ENCODE measurements at places on chromosomes 6 and 20.

DNA sequence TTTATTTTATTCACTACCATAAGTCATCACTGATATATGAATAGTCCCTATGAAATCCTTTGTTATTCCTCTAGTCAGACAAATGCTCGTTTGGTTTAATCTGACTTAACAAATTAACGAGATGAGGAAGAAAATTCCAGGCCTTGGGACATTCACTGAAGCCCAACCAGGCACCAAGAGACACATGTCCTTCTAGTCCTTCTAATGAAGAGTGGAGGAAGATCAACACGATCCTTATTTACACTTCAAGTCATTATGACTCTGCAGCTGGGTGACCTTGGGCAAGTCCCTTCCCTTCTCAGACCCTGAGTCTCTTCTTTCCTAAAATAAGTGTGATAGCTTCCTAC, 117.5 kb downstream of the CEBPB start:
- DNase-seq: no peak

- DNase-seq: no peak
These were observed 31.5 kb upstream of the RANBP9 start for GRCh38 chr6:13742961-13743735.

DNA sequence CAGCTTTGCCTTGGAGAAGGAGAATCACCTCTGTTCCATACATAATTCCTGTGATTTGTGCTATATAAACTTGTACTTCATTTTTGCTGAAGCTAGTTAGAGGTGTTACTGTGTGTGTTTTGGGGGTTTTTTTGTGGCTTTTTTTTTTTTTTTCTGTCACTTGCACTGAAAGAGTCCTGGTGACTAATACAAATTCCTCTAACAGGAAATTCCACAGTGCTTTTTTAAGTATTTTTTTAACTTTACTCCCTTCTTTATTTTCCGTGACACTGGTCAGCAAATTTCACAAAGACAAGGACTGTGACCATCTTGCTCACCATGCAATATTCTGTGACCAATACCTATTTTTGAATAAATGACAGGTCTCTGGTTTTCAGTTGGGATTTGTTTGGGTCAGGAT, 110.5 kb downstream of the ISM1 start:
- DNase-seq: no peak

- no peak for DNase-seq
These were observed 227.0 kb downstream of the BMP2 start for GRCh38 chr20:6994452-6994851.

GRCh38 chr20:51305316-51306052, 237.0 kb downstream of the NFATC2 start:
- no peak for DNase-seq
